ENCODE measurements at places on chromosomes 1 and 21.

GRCh38 chr1:33364565-33364918 is 43.6 kb upstream of the A3GALT2 start:
- DNase-seq = no peak

DNA sequence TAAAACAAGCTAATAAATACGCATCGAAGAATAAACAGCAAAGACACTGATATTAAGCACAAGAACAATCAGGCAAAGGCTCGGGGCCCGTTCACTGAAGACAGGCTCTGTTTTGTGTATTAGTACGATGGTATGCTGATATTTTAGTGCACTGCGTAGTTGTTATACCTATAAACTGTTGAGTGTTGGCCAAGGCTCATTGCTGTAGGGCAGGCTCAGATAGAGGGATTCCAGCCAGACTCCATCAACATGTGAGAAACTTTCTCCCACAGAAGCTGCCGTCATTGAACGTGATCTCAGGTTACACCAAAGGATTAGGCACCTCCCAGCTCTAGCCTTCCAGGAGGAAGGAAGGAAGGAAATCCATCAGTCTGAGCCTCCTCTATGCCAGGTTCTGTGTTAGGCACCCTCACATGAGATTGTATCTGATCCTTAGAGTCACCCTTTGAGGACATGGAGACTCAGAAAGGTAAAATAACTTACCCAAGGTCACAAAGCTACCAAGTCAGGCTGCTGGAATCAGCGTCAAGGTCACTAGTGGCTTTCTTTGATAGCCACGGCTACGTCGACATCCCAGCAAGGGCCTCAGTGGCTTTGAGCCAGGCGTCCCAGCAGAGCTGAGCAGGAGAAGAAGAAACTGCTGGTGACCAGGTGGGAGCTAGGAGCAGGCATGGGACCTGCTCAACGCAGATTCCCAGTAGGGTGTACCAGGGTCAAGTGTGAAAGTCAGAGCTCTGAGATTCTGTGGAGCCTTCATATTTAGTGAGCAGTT is 14.8 kb downstream of the BCAR3 start:
- DNase-seq = no peak

DNA sequence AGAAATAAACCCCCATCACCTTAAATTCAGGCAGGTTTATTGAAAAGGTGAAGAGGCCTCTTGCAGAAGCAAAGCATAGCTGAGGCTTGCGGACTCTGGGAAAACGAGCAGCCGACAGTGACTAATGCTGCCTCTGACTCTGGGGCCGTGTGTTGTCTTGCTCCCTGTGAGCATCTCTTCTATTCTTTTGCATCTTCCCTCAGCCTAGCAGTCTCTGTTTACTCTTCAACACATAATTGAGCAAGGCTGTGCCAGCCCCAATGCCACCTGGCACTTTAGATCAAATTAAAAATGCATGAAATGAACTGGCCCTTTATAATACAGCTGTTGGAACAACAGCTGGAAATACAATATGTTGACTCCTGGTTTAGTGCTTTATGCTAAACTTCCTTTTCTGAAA is 18.4 kb upstream of the REG4 start:
- no peak for DNase-seq

GRCh38 chr1:42163114-42163513 is 1.4 kb downstream of the GUCA2A start:
- DNase-seq = no peak

GRCh38 chr1:51908499-51908898 is 30.0 kb upstream of the NRDC start:
- DNase-seq = no peak

DNA sequence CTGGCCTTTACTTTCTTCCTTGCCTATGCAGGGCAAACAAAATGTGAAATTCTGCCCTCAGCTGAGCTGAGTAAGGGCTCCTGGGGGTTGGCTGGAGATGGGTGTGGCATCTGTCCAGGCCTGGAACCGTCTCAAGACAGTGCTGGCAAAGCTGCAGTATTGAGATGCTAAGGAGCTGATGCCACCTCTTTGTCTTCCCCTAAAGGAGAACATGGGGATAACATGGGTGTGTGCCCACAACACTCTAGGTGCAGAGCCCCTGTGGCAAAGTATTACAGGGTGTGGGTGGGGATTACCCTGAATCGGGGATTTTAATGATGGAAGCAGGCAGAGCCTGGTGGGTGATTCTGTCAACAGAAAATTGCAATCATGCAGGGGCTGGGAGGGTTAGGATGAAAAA is 2.5 kb upstream of the ST3GAL3 start:
- peak; percentile 89 for DNase-seq

DNA sequence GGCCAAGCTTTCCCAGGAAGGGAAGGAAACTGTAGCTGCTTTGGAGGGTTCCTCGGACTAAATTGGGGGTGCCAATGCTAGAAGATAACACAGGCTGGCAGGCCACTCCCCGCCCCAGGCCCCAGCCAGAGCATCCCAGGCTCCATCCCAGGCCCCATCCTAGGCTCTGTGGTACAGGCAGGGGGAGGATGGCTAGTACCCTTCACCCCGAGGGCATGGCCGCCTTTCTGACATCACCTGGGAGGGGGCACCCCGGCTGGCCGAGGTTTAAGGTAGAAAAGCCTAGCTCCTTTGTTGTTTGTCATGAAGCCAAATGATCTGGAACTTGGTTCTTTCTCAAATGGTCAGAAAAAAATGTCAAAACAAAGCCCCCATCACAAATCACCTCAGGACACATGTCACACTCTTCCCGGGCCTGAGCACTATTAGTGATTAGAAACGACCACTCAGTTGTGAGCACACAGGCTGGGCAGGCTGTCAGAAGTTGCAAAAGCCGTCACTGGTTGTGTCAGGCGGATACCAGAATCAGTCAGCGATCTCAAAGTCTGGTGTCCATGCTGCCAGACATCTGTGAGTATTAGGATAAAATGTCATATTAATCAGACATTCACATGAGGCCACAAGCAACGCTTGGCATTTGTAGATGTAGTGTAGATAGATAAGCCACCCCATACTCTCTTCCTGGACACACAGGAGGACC is 31.0 kb upstream of the ETS2 start:
- no peak for DNase-seq

- DNase-seq = no peak
Measured at GRCh38 chr1:28236656-28237322, 865 bp downstream of the ATP5IF1 start.

DNA sequence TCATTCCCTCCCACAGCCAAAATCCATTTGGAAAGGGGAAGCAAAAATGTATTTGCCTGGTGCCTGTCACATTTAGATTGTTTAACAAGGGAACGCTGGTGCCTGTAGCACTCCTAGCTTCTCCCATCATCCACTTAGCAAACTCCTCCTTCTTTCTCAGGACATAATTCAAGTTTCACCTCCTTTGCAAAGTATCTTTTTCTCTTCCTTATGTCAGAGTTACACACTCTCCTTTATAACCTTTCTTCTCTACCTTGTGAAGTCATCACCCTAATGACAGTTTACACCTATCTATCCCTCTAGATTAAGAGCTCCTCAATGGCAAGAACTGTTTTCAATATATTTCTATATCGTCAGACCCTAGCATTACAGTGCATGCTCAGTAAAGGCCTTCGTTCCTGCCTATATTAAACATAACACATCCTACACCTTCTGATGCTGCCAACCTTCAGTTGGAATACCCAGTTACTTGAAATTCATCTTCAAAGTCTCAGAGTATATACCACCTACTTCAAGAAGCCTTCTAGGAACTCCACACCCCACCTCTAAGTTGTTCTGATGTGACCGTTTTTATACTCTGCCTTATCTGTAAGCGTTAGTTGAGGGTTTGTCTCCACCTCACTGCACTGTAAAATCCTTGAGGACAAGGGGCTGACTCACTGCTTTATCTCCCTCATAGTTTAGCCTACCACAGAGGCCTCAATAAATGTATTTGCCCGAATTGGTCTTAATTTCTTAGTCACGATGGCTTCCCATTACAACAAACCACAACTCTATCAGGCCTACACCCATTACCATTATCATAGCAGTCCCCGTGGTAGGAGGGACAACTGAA is 1.0 kb upstream of the EPS15 start:
- no peak for DNase-seq

DNA sequence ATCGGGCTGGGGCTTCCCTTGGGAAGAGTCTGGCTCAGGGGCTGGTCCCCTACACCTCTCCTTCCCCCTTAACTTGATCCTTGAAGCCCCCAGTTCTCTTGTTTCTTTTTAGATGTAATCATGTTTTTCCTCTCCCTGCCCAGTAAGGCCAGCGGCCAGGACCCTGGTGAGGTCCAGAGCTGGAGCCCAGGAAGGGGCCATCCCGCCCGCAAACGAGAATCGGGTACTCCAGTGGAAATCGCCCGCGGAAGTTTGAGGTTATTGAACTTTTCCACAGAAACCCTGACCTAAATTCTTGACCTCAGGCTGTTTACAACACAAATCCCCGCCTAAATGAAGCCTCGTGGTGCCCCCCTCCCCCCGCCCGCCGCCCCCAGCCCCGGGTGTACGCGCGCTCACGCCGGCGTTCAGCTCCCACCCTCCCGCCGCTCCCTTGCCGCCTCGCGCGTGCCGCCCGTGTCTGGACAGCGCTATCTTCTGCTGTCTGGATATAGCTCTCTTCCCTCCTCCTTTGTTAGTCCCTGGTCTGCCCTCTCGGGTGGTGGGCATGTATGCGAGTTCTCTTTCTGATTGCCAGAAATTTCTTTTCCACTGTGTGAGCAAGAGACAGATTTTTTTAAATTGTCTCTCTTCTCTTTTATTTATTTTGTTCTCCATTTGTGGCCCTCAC is 165.9 kb upstream of the CACNA1E start:
- no peak for DNase-seq

DNA sequence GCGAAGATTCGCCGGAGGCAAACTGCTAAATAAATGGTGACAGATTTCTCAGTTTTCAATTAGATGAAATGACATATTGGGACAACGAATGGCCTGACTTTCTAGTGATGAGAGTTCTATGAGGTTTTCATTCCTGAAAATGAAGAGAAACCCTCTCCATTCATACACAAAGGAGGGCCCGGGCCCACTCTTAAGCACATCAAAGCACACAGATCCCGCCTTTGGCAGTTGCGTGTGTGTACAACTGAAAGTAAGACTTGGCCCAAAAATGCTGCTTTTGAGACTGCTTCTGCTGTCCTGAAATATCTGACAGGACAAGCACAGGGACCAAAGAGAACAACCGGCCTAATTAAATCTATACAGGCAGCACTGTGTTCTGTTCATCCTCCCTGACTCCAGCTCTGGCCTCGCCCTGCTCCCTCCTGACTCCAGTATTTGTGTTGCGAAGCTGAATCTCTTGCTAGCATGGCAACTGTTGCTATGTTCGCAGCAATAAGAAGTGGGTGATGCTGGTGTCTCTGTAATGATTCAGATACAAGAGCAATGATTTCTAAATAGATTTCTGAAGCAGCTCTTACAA is 7.4 kb downstream of the LRRC53 start:
- no peak for DNase-seq

- no peak for DNase-seq
Measured at GRCh38 chr21:42234464-42235241, 15.7 kb downstream of the ABCG1 start.

DNA sequence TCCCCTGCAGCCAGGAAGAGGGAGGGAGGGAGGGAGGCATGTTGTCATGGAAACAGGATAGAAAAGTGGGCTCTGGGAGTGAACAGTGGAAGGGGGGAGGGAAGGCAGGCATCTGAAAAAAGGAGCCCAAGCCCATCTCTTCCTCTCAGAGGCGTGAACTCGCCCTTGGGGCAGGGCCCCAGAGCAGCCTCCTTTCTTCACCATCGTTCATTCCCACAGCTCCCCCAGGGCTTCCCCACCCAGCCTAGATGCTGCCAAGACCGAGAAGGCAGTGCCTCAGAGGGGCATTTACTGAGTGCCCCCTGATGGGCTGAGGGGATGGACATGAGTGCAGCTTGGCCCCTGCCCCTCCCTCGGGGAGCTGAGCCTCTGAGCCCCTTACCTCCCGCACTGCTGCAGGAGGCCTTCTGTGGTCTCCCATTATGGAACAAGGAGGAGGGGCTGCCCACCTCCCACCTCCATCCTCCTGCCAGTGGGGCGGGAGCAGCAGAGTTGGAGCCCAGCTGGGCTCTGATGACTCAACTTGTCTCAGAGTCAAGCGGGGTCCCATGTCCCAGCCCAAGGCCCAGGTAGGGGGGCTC is 39.1 kb upstream of the KIF21B start:
- DNase-seq = no peak

- DNase-seq = no peak
Measured at GRCh38 chr1:217048104-217048707, 325.0 kb upstream of the ESRRG start.

DNA sequence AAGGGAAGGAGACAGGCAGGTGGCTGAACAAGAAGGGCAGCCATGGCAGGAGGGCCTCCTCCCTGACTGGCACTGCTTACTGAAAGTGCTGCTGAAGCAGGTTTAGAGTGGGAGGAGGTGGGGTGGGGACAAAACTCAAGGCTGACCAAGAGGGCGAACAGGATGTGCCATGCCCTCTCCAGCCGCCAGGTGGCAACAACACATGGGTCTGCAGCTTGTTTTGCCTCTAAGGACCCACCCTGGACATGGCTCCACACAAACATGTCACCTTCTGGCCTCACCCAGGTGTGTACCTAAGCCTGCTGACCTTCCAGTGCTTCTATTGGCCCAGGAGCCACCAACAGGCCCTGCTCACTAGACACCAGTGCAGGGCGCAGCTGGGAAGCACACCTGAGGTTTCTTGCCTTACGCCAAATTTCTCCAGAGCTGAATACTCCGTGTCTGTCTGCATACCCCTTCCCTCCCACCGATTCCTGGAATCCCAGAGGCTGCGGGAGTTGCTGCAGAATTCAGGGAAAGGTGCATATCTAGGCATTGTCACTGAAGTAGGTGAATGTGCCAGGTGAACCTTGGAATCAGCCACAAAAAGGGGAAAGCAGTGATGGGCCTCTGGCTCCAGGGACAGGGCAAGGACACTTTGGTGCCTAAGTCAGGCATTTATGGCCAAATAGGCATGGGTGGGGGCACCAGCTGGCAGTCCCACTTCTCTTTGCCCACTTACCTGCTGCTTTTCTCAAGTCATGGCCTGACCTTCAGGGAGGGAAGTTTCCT is 5.3 kb downstream of the PSRC1 start:
- peak; percentile 45 for DNase-seq

GRCh38 chr1:220906561-220907334 is 27.5 kb downstream of the HLX start:
- peak; percentile 82 for DNase-seq

DNA sequence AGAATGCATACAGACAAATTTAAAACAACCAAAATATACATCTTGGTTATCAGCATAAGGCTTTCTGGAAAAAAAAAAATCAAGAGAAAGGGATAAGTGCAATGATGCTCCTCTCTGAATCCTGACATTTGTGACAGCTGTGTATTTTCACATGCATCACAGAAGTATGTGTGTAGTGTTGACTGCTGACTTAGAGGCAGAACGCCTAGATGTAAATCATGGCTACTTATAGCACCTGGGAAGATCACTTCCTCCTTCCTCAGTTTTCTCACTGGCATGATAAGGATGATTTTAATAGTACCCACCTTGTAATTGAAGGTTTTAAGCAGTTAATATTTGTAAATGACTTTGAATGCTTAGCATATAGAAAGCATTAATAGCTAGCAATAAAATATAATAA is 112.5 kb downstream of the MRPL39 start:
- no peak for DNase-seq
